ENCODE measurements at places on chromosomes 3 and 15.

GRCh38 chr15:82663186-82663600, 16.0 kb upstream of the CPEB1 start:
- DNase-seq, result peak; percentile 32

- DNase-seq, result peak; percentile 75
Measured at GRCh38 chr15:51132384-51133139, 37.9 kb upstream of the TNFAIP8L3 start.

DNA sequence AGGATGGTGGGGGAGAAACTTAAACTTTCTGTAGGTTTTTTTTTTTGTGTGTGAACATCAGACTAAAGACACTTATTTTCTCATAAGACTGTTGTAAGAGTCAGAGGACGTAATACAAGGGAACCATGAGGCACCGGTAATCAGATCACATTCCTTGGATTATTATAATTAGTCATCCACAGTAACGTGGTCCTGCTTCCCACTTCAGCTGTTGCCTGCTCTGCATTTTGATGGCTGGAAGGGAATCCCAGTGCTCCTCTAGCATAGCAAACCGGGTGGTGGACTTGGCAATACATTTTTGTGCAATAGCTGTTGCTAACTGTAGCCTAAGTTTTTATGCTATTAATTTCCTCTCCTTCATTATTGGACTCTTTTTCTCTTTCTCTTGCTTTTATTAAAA, 294.8 kb downstream of the NR2F2 start:
- no peak for DNase-seq

DNA sequence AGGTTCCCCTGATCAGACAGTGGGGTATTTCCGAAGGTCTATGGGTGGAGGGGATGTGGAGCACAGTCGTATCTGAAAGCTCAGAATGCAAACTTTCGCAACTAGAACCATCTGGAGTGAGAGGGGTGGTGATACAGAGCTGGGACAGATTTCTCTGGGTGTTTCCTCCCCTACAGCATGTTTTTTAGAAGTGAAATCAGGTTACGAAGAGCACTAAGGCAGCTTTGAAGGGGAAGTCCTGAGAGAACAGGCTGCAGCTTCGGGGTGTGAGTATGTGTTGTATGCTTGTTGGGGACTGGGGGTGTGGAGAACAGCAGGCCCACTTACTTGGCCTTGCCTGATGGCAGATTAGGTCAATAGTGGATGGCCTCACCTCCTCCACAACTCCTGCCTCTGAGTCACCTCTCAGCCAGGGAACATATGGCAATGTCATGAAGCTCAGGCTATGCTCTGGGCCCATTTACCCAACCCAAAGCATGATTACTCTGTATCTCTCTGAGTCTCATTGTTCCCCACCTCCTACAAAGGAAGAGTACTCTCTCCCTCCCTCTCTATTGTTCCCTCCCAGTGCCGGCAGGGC, 107.2 kb upstream of the RASGRP1 start:
- no peak for DNase-seq

- DNase-seq, result no peak
Measured at GRCh38 chr15:70783610-70784022, 20.3 kb upstream of the UACA start.

GRCh38 chr3:182726258-182727142, 66.8 kb upstream of the ATP11B start:
- DNase-seq, result no peak
